ENCODE measurements at places on chromosomes 1 and 21.

- DNase-seq, result no peak
Observed at GRCh38 chr1:101485712-101486111, 248.9 kb downstream of the S1PR1 start.

- no peak for DNase-seq
Observed at GRCh38 chr1:31667065-31667785, 22.5 kb upstream of the PEF1 start.

DNA sequence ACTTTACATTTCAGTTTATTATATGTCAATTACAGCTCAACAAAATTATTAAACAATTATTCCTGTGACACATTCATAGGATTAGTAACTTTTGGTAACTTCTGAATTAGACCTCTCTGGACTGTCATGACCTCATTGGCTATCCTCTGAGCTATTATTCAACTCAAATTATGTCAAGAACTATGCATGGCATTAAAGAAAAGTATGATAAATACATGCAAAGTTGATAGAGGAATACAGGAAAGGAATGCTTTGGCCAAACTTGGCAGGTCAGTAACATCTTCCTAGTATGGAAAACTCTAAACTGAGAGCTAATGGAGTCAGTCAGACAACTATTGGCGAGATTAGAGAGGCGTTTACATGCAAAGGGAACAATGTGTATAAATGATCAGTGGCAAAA is 158.4 kb downstream of the DUSP10 start:
- no peak for DNase-seq

DNA sequence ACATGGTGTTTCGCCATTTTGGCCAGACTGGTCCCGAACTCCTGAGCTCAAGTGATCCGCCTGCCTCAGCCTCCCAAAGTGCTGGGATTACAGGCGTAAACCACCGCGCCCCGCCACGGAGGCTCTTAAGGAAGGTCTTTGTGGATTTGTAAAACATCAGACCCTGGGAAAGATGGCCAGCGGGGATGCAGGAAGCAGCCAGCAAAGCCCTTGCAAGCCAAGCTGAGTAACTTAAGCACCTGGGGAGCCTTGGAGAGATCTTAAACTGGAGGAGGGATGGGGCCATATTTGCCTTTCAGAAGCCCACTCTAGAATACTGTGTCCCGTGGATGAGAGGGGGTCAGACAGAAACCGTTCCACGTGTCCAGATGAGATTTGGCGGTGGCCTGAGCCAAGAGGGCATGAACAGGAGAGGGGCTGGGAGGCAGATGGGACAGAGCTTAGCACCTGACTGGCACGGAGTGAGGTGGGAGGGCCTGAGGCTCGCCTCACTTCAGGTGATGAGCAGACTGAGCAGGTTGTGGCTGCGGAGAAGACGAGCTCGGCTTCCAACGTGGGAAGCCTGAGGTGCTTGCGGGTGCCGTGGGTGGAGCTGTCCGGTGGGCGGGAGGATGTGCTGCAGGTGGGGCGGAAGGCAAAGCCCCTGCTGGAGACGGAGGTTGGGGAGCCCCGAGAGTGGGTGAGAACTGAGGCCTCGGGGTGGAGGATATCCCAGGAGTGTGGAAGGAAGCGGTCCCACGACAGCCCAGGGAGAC is 11.7 kb downstream of the C1orf216 start:
- no peak for DNase-seq

GRCh38 chr1:198079432-198079951 is 77.3 kb upstream of the NEK7 start:
- DNase-seq, result no peak

- DNase-seq, result no peak
Observed at GRCh38 chr21:28177124-28177523, 815.6 kb downstream of the LTN1 start.

DNA sequence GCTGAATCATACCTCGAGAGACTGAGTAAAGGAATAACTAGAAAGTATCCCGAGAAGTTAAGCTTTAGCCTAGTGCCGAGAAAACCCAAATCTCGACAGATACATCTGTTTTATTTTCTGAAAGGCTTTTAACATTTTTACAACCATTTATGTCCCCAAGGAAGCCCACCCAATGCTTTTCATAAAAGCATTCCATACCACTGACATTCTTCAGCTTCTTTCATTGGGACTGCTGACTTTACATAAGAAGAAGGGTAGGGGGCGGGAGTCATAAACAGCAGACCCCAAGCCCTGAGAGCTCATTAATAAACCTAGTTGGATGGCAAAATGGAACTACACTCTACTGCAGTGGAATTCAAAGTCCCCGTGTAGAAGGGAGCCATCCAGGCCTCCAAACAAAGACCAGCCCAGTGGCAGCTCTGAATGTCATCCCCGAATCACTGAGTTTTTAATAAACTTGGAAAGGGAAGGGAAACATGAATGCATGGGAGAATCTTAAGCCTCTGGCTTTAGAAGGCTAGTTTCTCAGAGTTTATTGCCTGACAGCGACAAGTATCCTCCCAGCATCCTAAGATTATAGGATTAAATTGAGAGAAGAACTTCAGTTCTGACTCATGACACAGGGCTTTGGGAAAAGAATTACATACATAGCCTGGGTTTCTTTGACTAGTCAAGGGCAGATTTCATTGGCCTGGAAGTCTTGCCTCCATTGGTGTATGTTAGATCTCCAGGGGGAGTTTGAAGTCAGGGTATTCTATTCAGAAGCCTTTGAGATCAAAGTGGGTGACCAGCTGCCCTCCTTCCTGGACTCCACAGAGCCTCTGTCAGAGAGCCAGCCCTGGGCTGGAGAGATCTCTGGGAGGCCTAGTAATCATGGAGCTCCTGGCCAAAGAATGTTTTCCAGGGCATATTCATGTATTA is 3.7 kb downstream of the ATF3 start:
- no peak for DNase-seq

DNA sequence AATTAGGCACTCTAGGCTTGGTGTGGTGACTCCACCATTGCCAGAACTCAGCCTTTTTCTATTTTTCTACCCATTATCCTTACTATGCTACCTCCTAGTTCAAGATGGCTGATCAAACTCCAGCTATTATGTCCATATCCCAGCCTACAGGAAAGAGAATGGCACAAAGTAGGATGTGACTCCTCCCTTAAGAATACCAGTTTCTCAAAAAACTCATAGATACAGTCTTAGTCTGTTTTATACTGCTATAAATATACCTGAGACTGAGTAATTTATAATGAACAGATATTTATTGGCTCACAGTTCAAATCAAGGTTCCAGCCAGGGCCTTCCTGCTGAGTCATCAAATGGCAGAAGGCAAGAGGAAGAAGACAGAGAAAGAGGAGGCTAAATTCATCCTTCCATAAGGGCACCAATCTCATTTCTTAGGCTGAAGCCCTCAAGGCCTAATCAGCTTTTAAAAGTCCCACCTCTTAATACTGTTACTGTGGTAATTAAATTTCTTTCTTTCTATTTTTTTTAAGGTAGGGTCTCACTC is 542.8 kb upstream of the BEND5 start:
- no peak for DNase-seq

GRCh38 chr1:191886977-191887376 is 271.3 kb upstream of the RGS18 start:
- no peak for DNase-seq

DNA sequence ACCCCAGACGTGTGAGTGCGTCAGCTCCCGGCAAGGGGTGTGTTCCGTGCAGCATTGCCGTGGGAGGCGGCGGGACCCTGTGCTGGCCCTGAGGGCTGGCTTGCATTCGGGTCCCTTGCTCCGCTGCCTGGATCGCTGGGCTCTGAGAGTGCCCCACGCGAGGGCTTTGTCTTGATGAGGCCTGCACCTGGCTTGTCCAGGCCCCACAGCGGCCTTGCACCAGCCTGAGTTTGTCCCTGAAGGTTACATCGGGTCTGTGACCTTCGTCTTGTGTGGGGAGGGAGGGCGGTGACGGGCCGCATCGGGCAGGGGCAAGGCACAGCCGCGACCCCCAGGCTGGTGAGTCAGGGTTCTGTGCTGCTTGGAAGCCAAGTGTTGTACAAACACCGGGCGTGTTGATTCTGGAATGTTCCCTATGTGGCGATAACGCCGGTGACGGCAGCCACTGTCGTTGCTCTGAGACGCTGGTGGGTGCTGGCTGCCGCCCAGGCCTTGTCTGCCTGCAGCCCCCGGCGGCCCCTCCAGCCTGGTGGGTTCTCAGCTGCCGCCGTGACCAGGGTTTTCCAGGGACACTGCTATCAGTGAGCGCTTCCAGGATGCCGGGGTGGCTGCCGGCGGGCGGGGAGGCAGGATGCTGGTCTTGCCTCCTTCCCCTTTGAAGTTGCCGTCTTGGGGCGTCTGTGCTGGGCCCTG is 42.9 kb downstream of the SLX9 start:
- DNase-seq, result no peak

DNA sequence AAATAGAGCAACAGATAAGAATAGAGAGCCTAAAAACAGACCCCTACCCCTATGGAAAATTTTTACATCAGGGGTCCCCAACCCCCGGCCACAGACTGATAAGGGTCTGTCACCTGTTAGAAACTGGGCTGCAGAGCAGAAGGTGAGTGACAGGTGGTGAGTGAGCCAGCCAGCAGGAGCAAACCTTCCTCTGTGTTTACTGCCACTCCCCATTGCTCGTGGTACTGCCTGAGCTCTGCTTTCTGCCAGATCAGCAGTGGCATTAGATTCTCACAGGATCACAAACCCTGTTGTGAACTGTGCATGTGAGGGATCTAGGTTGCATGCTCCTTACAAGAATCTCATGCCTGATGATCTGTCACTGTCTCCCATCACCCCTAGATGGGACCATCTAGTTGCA is 174.1 kb downstream of the FOXD2 start:
- DNase-seq, result no peak

DNA sequence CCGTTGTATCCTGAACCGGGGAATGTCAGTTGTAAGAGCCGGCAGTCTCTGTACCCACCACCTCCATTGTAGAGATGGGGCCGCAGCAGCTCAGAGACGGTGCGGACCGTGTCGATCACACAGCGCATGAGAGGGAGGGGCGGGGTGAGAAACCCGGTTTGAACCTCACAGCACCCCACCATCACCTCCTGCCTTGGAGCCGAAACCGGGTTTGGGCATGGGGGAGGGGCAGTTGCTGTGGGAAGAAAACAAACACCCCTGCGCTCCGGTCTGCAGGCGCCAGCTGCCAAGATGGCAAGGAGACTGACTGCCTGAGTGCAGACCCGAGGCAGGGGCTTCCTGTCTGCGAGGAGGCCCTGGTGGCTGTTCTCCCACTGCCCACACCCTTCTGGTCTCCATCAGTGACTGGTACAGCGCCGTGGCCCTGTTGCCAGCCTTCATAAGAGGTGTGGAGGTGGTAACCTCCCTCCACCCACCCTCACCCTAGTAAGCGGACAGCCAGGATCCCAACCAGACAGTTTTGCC is 69.2 kb upstream of the SSBP3 start:
- no peak for DNase-seq

DNA sequence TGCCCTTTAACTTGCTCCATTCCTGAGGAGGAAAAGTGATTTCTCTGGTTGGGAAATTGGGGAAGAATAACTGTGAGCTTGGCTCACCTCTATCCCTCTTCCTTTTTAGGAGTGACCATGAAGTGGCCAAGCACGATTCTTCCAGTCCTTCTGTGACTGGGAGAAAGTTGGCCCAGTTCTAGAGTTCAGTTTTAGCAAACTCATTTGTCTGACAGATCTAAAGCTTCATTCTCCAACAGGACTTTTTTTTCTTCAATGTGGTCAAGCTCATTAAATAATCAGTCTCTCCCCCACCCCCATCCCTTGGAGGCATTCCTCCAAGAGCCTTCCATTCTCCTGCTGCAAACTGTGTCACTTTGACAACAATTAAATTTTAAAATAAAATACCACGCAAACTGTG is 6.4 kb upstream of the AGL start:
- no peak for DNase-seq

- no peak for DNase-seq
Observed at GRCh38 chr1:218779341-218780100, 394.2 kb upstream of the LYPLAL1 start.

- no peak for DNase-seq
Observed at GRCh38 chr1:17790383-17791054, 35.4 kb downstream of the ACTL8 start.

DNA sequence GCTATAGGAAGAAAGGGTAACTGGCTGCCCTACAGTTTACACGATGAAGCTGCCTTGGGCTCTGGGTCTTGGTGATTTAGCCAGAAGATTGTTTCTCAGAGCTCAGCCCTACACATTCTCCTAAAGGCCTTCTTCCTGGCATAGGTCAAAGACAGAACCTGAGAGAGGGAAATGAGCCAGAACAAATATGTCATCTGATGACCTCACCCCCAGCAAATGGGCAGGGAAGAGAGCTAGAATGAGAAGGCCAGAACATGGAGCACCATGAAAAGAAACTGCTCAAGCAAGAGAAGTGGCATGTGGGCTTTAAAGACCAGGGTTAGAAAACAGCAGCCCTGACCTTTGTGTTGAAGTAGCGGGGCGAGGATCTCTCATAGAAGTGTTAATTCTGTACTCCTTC is 5.5 kb upstream of the ILDR2 start:
- DNase-seq, result no peak

- DNase-seq, result no peak
Observed at GRCh38 chr1:10637400-10637799, 159.0 kb downstream of the CASZ1 start.

GRCh38 chr1:6822530-6823359 is 37.5 kb downstream of the CAMTA1 start:
- DNase-seq, result no peak

- DNase-seq, result no peak
Observed at GRCh38 chr1:203362720-203363025, 11.8 kb upstream of the FMOD start.

GRCh38 chr1:207499573-207499972 is 3.6 kb downstream of the CR1 start:
- peak; percentile 58 for DNase-seq

DNA sequence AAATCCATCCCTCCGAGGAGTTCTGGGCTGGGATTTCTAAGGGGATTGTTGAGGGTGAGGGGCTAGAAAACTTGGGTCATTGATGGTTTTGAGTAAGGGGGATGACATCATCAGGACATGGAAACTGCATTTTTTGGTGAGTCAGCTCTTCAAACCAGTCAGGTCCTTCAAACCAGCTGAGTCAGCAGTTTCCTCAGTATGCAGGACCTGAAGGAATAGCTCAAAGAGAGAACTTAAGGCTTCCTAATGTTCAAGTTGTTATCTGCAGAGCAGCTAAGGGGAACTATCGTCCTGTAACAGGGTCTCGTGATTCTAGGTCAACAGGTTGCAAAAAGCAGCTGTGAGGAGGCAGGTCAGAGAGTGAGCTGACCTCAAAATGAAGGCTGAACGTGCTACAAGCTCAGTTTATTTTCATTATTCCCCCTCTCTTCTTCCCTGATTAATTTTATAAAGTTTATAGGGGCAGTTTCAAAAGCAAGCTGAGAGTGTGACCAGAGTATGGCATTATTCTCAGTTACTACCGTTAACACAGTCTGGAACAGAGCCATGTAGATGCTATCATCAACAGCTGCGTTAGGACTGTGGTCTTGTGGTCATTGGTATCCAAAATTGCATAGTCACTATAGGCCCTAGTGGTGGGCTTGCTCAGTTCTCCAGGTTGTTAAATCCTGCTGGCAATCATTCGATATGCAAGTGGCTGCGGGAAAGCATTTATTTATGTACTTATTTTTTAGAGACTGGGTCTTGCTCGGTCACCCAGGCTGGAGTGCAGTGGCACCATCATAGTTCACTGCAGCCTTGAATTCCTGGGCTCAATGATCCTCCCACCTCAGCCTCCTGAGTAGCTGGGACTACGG is 10.7 kb upstream of the SDC3 start:
- DNase-seq, result no peak

Data from neuronal stem cell (in vitro differentiated cells).